ENCODE measurements at places on chromosomes 1 and 21. TPM values are rescaled to one million over a fixed set of nuclear protein-coding genes. Genes with fewer than 3 reads are reported as not detected.

GRCh38 chr21:14685568-14685967 is 139.5 kb upstream of the SAMSN1 start:
- no peak for DNase-seq

GRCh38 chr1:87642581-87643221 is 314.0 kb downstream of the LMO4 start:
- DNase-seq, result no peak

DNA sequence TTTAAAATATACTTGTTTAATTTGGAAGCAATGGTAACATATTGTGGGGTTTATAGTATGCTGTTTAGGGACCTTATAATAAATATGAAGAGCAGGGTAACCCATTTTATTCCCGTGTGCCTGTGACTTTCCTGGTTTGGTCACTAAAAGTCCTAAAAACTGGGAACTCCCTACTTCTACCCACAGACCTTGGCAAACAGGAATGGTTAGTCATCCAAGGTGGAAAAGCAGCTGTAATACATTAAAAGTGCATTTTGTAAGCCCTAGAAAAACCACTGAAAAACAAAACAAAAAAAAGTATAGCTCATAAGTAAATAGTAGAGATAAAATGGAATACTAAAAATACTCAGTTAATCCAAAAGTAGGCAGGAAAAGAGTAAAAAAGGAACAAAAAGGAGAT is 538.9 kb downstream of the LMO4 start:
- no peak for DNase-seq

- DNase-seq, result no peak
Observed at GRCh38 chr1:119006406-119007279, 18.5 kb upstream of the TBX15 start.

Gene RGS18
- 0.12 TPM for total RNA-seq

Gene CROCC
- total RNA-seq, result 16.8 TPM

Gene OR10J5
- total RNA-seq, result not detected

Gene PROX1
- 0.21 TPM for total RNA-seq

DNA sequence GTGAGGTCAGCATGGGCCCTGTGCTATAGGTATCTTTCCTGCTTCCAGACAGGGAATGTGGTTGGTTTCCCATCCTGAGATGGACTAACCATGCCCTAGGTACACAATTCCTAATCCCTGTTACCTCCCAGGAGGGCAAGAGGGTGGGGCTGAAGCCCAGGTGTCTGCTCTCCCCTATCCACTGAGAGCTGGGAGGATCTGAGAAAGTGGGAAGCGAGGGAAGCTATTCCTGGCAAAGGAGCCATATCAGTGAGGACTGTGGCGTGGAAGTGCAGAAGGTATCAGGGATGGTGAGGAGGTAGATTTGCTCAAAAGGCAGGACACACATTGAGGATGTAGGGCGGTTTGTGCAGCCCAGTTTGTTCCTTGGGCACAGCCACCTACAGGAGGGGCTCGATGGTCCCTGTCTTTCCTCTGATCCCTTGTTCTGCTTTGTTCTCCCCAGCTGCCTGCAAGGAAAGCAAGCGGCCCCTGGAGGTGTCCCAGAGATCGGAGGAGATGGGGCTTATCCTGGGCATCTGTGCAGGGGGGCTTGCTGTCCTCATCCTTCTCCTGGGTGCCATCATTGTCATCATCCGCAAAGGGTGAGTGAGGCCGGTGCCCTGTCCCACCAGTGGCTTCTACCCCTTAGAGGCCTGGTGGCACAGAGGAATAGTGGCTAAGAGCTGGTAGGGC is 48.1 kb downstream of the PTPRU start:
- DNase-seq, result no peak

- no peak for DNase-seq
Observed at GRCh38 chr1:106836708-106837107, 219.8 kb upstream of the PRMT6 start.

Gene HSPG2
- 4.4 TPM for total RNA-seq

- no peak for DNase-seq
Observed at GRCh38 chr1:242524571-242525359, at the start of gene PLD5. Gene PLD5 (minus strand): TSS chr1:242524697.

GRCh38 chr1:20430355-20431175 is 55.4 kb downstream of the CAMK2N1 start:
- peak; percentile 60 for DNase-seq

GRCh38 chr1:229557913-229558414 is 543 bp downstream of the ABCB10 start:
- DNase-seq, result peak; percentile 52

Gene HIVEP3
- 22.8 TPM for total RNA-seq

DNA sequence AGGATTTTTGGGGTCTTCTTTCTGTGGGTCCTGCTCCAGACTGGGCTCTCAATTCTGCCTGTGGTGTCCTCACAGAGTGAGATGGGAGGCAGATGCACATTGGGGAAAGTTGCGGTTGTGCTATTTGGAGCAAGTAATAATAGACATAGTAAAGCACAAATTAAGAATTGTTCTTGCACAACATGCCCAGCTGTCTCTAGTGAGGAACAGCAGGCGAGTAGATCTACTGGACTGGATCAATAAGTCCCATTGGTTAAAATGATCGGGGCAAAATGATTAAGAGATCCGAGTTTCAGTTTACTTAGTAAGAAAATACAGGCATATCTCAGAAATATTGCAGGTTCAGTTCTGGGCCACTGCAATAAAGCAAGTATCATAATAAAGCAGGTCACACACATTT is 448.3 kb upstream of the PROX1 start:
- DNase-seq, result no peak

GRCh38 chr21:26637201-26637745 is 64.2 kb upstream of the CYYR1 start:
- DNase-seq, result no peak

- DNase-seq, result peak; percentile 95
Observed at GRCh38 chr1:2227346-2228156, 568 bp upstream of the SKI start.

- DNase-seq, result peak; percentile 75
Observed at GRCh38 chr1:9280015-9280860, 12.5 kb upstream of the SPSB1 start.

Gene DDX20
- total RNA-seq, result 13.3 TPM

- DNase-seq, result no peak
Observed at GRCh38 chr21:44492567-44493385, 37.5 kb downstream of the LRRC3 start.

DNA sequence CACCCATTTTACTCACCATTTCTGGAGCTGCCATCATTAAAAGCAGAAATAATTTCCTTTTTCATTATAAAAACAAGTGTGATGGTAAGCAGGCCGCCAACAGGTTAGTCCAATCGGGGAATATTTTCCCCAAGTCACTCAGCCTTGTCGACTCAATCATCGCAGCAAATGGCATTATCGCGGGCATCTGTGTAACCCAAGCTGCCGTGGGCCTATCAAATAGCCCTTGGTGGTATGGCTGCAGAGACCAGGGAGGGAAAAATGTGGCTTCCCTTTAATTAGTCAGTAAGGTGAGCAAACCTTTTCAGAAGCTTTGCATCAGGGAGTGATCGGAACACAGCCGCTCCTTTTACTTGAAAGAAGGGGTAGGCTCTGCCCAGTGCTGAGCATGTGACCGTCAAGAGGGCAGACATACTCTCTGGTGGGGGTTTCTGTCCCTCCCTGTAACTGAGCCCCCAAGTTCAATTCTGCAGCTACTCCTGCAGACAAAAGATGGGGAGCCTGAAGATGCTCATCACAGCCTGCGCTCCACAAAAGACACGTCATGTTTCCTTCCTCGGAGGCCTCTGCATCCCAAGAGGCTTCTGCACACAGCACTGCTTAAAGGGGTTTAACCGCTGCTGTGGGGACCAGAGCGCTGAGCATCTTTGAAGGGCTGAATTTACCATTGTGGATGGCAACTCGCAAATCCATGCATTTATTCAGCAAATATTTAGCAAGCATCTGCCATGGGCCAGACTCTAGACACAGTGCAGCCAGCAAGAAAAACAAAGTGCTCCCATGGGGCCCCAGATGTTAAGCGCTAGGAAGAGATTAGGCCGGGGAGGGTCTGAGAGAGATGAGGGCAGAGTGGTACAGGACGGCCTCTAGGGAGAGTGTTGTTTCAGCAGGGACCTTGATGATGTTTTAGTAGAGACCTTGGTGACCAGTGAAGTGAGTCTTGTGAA is 1.2 kb upstream of the TMPRSS3 start:
- no peak for DNase-seq

GRCh38 chr1:7674972-7675371 is 96.1 kb upstream of the VAMP3 start:
- DNase-seq, result no peak

GRCh38 chr1:94299627-94300553 is 62.5 kb upstream of the ARHGAP29 start:
- DNase-seq, result no peak

GRCh38 chr1:78468521-78468920 is 22.3 kb upstream of the PTGFR start:
- DNase-seq, result no peak

GRCh38 chr21:15034126-15034853 is 30.5 kb downstream of the NRIP1 start:
- DNase-seq, result no peak

Gene CD101
- total RNA-seq, result 2.0 TPM

DNA sequence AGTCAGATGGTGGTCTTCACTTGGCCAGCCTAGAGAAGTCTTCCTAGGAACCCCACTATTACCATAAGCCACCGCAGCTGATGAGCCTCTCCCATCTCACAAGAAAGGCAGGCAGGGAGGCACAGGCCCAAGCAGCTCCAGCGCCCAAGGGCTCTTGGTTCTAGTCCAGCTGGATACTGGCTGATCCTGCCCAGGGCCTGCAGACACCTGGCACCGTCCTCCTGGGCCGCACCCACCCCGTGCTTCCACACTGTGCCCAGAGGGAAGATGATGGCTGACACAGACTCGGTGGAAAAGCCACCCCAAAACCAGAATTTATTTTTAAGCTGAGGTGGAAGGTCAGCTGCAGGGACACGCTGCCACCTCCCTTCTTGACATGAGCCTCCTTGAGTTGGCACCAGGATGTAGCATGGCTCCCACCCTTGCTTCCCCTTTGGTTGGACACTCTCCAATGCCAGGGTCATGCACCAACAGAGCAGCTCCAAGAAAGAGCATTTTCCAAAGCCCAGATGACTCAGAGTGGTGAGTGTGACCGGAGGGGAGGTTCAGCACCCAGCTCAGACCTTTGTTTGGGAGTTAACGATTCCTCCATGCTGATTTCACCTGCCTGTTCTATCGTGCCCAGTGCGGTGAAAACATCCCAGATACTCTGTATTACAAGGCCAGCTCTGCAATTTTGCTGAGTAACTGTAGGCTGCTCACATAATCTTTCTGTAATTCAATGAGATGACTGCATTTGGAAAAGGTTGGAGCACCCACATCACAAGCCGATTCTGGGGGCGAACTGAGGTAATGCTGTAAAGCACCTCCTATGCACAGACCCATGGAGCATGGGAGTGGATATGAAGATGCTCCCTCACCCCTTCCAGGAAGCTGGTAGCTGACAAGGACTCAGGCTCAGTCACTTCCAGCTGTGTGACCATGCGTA is 63.1 kb upstream of the SLC2A1 start:
- DNase-seq, result no peak

Gene RNASEL
- 3.9 TPM for total RNA-seq

Gene RGS21
- not detected for total RNA-seq

- DNase-seq, result peak; percentile 78
Observed at GRCh38 chr1:230917284-230918135, 49.2 kb upstream of the C1orf198 start.

- DNase-seq, result no peak
Observed at GRCh38 chr1:153397924-153398651, 7.2 kb upstream of the S100A8 start.

- peak; percentile 71 for DNase-seq
Observed at GRCh38 chr1:183590244-183591191, at the start of gene NCF2. Gene NCF2 (minus strand): TSS chr1:183590459. CDS start chr1:183590329, 130 bp downstream.

GRCh38 chr21:39016740-39017315 is 166.4 kb downstream of the PSMG1 start:
- no peak for DNase-seq

Gene RPTN
- total RNA-seq, result not detected

- no peak for DNase-seq
Observed at GRCh38 chr1:248802454-248802853, 23.3 kb downstream of the SH3BP5L start.

Gene KLF17
- total RNA-seq, result not detected

Gene PFKFB2
- 4.6 TPM for total RNA-seq

Gene SYT6
- total RNA-seq, result not detected

Gene PPFIA4
- 5.4 TPM for total RNA-seq

- no peak for DNase-seq
Observed at GRCh38 chr1:51472359-51472758, 46.7 kb downstream of the EPS15 start.
